ENCODE measurements at places on chromosomes 1 and 21.

DNA sequence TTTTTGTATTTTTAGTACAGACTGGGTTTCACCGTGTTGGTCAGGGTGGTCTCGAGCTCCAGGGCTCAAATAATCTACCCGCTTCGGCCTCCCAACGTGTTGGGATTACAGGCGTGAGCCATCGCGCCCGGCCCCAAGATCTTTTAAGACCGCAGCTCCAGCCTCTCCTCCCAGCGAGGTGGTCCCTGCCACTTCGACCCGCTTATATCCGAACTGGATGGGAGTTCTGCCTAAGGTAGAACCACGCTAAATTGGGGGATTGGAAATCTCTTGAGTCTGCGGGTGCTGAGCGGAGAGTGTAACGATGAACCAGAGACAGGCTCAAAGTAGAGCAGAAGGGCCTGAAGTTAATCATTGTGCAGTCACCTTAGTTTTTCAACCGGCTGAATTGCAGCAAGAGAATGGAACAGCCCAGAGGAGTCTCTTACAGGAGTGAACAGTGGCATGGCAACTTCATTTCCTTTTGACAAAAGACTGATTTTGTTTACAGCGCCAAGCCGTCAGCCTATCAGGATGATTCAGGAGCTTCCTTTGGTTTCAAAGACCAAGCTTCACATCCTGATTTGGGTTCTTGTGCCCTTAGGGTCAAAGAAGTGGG lies 726 bp upstream of the CYB5R1 start:
- DNase-seq = no peak

DNA sequence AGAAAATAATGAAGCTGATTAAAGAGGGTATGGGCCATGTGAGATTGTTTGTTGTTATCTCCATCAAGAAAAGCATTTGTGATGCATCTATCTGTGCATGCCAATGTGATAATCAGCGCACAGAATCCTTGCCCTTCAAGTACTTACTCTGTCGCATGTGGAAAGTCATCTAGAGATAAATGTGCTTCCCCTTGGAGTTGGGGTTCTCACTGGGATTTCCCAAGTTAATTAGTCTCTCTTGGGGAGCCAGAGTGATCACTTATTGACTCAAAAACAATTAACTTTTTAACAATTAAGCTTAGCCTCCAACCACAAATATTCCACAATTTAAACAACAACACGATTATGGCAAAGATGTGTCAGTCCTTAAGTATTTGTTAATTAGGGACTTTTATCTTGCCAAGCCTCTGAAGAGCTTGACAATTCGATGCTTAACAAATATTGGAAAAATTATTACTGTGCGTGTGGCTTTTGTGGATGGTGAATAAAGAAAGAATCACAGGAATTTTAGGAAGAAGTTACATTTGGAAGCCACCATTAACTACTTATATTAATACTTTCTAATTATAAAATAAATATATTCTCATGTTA lies 17.5 kb downstream of the RHOU start:
- no peak for DNase-seq

GRCh38 chr1:66951513-66951912 lies 26.7 kb downstream of the MIER1 start:
- DNase-seq = no peak

GRCh38 chr1:25787760-25788166 lies 12.2 kb upstream of the SELENON start:
- DNase-seq = no peak

GRCh38 chr1:11759791-11760190 lies 2.2 kb upstream of the C1orf167 start:
- DNase-seq = no peak

DNA sequence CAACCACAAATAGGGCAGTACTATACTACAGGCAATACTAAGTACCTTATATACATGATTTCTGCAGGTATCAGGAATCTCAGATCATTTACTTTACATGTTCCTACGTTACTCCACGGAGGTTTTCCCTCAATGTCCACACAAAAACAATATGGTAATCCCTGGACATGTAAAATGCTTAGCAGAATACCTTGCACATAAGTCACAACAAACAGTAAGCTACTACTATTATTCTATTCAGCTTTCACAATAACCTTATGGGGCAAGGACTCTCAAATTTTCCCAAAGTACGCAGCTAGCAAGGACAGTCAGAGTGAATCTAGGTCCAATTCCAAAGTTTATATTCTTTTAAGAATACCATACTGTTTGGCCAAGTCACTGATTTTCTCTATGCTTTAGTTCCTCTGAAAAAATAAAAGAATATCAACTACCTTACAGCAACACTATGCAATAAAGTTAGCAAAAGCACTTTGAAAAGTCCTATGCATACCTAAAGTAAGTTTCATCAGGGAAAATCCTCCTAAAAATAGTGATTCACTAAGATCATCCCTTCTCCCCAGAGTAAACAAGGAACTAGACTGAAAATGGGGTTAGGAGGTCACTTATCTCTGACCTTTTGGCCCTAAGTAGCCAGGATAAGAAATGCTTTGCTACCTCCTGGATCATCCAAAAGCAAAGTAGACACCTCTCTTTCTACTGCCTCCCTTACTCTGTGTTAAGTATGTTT lies 67.4 kb downstream of the LUZP1 start:
- DNase-seq = no peak

- no peak for DNase-seq
Measured at GRCh38 chr1:104991702-104992101, 1242.0 kb downstream of the AMY1C start.

DNA sequence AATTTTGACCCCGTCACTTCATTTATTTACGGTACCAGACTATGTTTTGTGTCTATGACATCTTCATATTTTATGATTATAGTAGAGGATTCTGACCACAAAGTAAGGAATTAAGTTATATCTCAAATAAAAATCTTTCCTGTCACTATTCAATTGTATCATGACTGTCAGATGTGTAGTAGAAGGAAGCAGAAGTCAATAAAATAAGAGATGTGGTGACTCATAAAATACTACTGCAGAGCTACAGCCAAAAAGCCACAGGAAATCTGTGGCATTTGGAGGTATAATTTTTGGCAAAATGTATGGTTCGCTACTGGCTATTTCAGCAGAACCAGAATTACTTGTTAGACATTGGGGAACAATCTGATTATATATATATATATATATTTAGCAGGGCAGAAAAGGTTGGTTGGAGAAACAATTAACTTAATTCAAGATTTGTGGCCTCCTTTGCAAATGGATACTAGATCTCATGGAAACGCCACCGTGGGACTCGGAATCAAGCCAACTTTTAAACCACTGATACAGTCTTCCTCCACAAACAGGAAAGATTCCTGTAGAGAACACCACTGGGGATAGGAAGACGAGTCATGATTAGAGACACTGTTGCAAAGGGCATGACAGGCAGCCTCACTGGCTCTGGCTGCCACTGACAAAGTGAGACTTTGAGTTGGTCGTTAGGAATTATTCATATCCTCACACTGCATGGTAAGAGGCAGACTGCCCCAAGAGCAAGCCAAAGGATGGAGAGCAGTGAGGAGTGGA lies 5.1 kb downstream of the FCRL2 start:
- DNase-seq = no peak

DNA sequence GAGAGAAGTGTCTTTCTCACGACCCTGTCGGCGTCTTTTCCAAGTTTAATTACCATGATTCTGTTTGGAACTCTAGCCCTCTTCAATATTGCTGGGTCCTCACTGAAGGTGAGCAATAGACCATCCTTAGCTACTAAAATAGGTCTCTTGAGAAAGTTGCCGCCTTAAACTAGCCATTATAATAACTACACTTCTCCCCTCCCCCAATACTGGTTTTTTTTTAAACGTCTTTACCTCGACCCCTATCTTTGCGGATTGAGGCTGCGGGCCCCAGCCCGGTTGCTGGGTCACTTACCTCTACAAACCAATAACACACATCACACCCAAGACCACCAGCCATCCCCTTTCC lies 672 bp downstream of the ENSA start:
- DNase-seq = no peak

DNA sequence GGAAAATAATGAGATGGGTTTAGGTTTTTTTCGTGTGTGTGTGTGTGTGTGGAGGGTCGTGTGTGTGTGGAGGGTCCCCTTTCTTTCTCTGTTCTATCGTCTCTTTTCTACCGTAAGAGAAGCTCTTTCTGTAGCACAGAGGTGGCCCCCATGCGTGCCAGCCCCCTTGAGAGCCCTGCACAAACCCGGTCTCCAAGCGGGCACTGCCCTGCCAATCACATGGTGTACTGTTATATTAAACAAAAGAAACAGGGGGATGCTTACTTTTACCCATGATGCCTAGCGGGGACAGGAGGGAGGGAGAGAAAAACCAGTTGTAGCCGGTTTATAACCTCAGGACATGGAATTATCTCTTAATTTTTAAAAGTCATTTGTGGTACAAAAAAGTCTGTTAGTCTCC lies 41.0 kb downstream of the GATAD2B start:
- DNase-seq = peak; percentile 46

DNA sequence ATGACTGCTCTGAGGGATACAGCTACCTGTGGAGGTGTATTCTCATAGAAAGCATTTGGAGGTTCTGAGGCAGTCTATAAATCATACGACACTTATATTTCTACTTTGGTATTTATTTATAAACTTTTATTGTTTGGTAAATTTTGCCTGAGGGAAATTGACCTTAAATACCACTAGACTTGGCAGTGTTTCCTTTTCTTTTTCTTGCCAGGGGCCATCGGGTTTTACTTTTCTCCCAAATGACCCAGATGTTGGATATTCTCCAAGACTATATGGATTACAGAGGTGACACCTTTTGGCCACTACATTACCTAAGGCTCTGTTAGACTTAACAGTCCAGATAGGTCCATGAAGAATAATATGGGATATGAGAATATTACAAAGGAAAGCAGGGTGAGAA lies 28.2 kb downstream of the CHD1L start:
- DNase-seq = no peak

GRCh38 chr1:67575861-67576260 lies 109.1 kb upstream of the GADD45A start:
- DNase-seq = no peak

- peak; percentile 56 for DNase-seq
Measured at GRCh38 chr1:202807451-202807925, 733 bp downstream of the KDM5B start.

- no peak for DNase-seq
Measured at GRCh38 chr1:192140382-192140781, 17.9 kb upstream of the RGS18 start.

DNA sequence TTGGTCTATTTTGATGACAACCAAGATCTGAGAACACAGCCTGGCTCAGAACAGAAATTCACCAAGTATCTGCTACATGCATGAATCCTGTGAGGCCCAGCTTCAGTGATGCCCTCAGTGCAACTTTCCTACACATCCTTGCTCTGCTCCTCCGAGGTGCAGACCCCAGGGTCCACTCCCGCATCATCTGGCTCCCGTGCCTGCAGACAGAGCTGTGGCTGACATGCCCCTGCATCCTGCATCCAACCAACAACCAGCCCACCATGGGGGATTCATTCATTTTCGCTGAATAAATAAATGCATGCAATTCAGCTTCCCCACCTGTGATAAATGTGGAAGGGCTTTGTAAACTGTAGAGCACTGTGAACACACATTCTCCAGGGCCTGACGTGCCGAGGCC lies 112.3 kb downstream of the GLIS1 start:
- no peak for DNase-seq

DNA sequence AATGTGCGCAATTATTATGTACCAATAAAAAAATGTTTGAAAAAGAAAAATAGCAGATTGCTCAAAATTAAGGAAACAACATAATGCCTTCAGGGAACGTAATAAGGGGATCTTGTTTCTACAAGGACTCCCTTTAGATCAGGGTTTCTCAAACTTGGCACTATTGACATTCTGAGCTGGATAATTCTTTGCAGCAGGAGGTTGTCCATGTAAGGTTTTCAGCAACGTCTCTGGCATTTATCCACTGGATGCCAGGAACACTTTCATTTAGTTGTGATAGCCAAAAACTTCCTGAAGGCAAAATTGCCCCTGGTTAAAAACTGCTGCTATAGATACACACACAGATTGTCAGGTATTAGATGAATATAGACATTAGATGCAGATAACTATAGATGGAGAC lies 666.7 kb upstream of the ADAMTS5 start:
- DNase-seq = no peak

- no peak for DNase-seq
Measured at GRCh38 chr1:202213361-202214088, 19.9 kb downstream of the LGR6 start.

- no peak for DNase-seq
Measured at GRCh38 chr1:181767001-181767708, 283.8 kb downstream of the CACNA1E start.

- DNase-seq = no peak
Measured at GRCh38 chr1:152125834-152126443, 10.7 kb upstream of the TCHH start.

DNA sequence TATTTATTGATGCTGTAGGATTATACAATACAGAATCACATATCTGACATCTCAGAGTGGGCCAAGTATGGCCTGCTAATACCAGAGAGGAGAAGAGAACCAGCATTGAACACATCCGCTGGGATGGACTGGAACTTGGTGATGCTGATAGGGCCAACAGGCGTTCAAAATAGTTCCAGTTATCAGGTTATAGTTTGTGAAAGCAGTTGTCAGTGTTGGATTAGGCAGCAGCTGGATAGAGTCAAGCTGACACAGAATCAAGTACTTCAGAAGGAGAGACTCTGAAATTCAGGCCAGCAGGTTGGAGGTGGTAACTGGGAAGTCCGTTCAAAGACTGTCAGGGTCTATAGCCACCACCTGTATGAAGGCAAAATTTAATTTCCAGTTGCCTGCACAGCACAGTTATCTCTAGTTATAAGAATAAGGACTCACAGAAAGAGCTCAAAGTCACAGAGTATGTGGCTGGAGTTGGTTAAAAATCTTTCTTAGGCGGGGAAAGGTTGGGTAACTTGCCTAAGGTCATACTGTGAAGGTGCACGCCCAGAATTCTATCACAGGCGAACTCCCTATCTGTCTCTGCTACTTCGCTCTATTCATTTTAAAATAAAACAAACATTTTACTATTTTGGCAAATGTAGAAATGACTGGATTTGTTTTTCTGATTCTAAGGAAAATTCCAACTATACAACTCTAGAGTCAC lies 9.9 kb upstream of the DIPK1A start:
- DNase-seq = no peak

DNA sequence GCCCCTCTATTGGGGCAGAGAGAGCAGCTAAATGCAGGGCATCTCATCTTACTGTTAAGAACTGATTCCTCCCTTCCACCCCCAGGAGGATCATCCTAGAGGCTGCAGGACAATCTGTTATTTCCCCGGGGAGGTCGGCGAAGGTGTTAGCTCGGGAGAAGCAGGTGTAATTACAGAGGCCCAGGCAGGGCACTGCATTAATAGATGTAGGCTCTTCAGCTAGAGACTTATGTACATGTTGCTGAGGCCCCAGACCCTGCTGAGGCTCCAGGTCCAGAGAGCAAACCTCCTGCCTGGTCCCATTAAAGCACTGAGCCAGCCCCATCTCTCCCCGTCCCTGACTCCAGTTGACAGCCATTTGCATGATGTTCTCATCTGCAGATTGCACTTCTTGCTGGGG lies 320.3 kb upstream of the VAMP3 start:
- DNase-seq = no peak

- DNase-seq = no peak
Measured at GRCh38 chr1:48356901-48357300, 115.1 kb downstream of the SPATA6 start.

- no peak for DNase-seq
Measured at GRCh38 chr1:68506386-68506785, 9.5 kb upstream of the DEPDC1 start.

- no peak for DNase-seq
Measured at GRCh38 chr1:41509270-41509671, 24.8 kb upstream of the EDN2 start.
